ENCODE measurements at places on chromosomes 2 and 18. TPM values are rescaled to one million over a fixed set of nuclear protein-coding genes. Genes with fewer than 3 reads are reported as not detected.

DNA sequence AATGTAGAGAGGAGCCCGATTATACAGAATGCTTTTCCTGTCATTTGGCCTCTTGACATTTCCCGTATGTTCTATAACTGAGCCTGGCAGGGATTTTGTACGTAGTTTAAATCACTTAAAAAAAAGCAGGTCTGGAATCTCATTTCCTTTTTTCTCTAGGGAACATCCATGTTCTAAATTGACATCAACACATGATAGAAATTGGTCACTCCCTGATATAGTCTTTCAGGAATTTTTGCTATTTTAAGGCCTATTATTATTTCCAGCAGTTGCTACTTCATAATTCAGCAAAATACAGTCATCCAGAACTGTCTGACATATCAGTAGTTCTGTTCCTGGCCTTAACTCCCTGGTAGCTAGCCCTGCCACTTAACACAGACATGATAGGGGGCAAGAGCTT lies 565.7 kb upstream of the ZEB2 start:
- H3K4me1 ChIP-seq: no peaks in the 10 kb centered on the region
- H3K36me3 ChIP-seq: no peaks in the 10 kb centered on the region
- H3K27ac ChIP-seq: no peak overlapping the region
- no peak for DNase-seq
- H3K27me3 ChIP-seq: no peaks in the 10 kb centered on the region

GRCh38 chr2:102082571-102083392 lies 59.8 kb upstream of the IL1R1 start:
- peaks cover 18% of the 10 kb centered on the region for H3K4me1 ChIP-seq
- DNase-seq: peak; percentile 39
- peak overlapping the region; percentile 52 for H3K4me3 ChIP-seq

- H3K27ac ChIP-seq: peak within 1 kb of the TSS; percentile 98
- no peaks in the 10 kb centered on the region for H3K27me3 ChIP-seq
- peaks cover 61% of the 10 kb centered on the region for H3K36me3 ChIP-seq
- H3K4me1 ChIP-seq: peaks cover 48% of the 10 kb centered on the region
Observed at GRCh38 chr2:230326453-230327417, at the start of gene SP140L. TSS of gene SP140L (plus strand) at chr2:230327193. CDS start at chr2:230327270, 77 bp downstream.

- H3K4me3 ChIP-seq: no peak overlapping the region
- peaks cover 37% of the 10 kb centered on the region for H3K27me3 ChIP-seq
- no peak overlapping the region for H3K27ac ChIP-seq
- peaks cover 4% of the 10 kb centered on the region for H3K4me1 ChIP-seq
- no peaks in the 10 kb centered on the region for H3K36me3 ChIP-seq
- no peak for DNase-seq
Observed at GRCh38 chr2:20227894-20228505, 3.1 kb upstream of the SDC1 start.

GRCh38 chr2:65762068-65762467 lies 329.7 kb upstream of the SPRED2 start:
- H3K4me3 ChIP-seq: no peak overlapping the region
- no peaks in the 10 kb centered on the region for H3K36me3 ChIP-seq
- no peak for DNase-seq
- H3K4me1 ChIP-seq: no peaks in the 10 kb centered on the region
- H3K27ac ChIP-seq: no peak overlapping the region

The STARD6 gene
- not detected for total RNA-seq
